ENCODE measurements at places on chromosomes 6 and 20.

- no peak for DNase-seq
Measured at GRCh38 chr6:42505385-42505718, 53.6 kb upstream of the TRERF1 start.

- no peak for DNase-seq
Measured at GRCh38 chr6:5754904-5755303, 251.8 kb downstream of the NRN1 start.

- no peak for DNase-seq
Measured at GRCh38 chr6:10957414-10957886, 70.6 kb downstream of the SYCP2L start.

DNA sequence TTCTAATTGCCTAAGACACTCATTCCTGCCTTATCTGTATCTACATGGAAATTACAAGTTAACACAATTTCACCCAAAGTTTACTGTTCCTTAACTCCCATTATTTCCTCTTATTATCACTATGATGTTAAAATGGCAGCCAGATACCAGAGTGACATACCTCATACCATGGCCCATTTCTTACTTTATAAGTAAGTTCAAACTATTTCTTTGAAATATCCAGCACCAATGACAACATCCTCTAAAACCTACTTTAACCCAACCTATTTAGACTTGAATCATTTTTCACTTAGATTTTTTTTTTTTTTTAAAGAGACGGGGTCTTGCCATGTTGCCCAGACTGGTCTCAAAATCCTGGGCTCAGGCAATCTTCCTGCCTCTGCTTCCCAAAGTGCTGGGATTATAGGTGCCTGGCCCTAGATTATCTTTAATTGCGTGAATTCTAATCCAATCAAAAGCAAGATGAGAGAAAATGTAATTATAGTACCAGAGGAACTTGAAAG lies 10.0 kb downstream of the REV3L start:
- DNase-seq, result no peak

DNA sequence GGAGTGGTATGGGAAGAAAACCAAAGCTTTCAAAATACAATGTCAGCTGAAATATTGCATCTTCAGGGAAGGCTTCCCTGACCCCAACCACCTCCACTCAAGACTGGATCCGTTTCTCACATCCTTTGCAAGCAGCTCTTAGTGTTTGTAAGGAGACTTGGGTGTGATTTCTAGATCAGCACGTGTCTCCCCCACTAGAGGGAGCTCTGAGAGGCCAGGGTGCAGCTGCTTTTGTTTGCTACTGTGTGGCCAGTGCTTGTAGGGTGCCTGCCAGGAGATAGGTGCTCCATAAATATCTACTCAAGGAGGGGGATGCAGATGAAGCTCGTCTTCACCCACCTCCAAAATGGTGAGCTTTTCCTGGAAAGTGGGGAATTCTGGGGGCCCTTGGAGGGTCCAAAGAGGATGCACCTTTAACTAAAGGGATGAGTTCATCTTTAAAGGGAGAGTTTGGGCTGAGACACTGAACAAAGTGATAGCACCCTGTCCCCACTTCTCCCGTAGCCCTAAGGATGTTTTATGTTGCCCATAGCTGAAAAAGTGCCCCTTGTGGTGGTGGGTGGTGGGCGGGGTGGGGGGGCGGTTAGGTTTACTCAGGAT lies 52.6 kb upstream of the MAFB start:
- DNase-seq, result peak; percentile 12

DNA sequence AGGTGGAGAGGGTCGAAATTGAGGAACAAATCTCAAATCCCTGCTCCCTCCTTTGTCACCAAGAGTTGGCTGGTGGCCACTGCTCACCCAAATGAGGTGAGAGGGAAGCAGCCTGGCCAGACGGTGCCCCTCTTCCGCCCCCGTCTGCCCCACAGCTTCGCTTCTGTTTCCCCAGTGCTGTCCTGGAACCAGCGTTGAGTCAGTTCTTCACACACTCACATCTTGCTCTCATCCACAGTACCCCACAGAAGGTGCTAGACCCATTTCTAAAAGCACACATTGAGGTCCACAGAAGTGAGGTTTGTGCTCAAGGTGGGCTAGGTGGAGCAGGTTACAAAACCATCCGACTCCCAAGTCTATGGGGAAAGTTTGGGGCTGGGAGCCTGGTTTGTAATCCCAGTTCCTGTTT lies 3.8 kb downstream of the CEBPB start:
- no peak for DNase-seq

DNA sequence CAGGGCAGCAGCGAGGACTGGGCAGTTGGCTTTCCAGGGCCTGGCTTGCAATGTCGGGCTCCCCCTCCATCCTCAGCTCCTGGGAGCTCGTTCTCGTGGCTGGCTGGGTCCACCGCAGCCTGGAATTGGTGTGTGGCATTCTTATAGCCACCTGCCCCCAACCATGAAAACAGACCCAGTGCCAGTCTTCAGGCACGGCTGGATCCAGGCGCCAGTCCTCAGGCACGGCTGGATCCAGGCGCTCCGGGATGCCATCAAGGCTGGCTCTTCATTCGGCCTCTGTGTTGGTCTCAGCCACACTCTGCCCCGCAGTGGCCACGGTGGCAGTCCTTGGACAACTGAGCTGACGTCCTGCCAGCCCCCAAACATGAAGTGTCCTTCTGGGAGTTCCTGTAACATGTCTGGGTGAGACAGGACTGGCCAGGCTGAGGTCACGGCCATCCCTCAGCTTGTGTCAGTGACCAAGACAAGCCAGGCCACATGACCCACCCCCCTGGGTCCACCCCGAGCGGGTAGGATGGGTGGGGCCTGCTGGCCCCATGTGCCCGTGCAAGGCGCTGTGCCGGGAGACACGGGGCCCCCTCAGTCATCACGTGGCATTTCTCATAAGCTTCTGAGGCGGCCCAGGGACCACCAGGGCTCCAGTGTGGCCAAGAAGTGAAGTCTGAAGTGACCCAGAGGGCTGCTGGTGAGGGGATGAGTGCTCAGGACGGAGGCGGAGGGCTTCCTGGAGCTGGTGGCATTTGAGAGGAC lies 99.0 kb downstream of the TAF4 start:
- no peak for DNase-seq

DNA sequence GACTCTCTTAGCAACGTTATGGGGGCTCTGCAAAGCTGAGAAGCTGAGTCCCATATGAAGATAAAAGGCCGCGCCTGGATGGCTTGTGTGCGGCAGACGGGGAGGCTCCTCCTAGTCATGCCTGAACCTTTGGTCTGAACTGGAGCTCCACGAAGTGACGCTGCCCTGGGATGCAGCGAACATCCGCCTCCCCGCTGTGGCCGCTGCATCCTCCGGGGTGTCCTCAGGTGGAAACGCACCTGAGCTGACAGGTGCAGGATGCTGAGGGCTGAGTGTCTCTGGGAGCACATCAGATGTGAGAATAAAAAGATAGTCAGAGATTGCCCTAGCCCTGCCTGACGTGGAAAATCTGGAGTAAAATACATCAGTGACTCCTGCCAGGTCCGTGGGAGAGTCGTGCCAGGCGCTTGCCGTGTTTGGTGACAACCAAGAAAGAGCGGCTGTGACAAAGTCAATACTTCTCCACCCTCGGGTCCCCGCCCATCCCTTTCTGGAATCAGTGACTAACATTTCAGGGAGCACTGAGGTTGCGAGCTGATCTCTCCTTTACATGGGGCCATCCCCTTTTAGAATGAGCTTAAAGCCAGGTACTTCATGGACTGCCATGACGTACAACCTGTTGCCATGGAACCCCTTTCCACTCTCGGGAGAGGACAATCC lies 162.8 kb upstream of the AFDN start:
- no peak for DNase-seq

- no peak for DNase-seq
Measured at GRCh38 chr6:119865466-119866350, 516.1 kb upstream of the MAN1A1 start.

- no peak for DNase-seq
Measured at GRCh38 chr6:160972111-160972510, 19.5 kb upstream of the MAP3K4 start.

DNA sequence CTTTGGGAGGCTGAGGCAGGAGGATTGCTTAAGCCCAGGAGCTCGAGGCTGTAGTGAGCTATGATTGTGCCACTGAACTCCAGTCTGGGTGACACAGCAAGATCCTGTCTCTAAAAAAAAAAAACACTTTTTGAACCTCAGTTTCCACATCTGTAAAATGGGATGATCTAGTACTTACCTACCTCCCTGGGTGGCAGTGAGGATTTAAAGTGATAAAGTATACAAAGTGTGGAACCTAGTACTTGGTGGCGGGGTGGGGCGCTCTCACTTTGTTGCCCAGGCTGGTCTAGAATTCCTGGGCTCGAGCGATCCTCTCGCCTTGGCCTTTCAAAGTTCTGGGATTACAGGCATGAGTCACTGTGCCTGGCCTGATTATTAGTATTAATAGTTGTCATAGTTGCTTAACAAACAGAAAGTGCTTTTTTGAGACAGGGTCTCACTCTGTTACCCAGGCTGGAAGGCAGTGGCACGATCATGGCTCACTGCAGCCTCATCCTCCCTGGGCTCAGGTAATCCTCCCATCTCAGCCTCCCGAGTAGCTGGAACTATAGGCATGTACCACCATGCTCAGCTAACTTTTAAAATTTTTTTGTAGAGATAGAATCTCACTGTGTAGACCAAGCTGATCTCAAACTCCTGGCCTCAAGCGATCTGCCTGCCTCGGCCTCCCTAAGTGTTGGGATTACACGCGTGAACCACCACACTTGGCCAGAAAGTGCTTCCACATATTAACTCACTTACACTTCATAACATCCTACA lies 7.0 kb upstream of the PLTP start:
- no peak for DNase-seq
